ENCODE measurements at places on chromosomes 5 and 9. TPM values are rescaled to one million over a fixed set of nuclear protein-coding genes. Genes with fewer than 3 reads are reported as not detected.

DNA sequence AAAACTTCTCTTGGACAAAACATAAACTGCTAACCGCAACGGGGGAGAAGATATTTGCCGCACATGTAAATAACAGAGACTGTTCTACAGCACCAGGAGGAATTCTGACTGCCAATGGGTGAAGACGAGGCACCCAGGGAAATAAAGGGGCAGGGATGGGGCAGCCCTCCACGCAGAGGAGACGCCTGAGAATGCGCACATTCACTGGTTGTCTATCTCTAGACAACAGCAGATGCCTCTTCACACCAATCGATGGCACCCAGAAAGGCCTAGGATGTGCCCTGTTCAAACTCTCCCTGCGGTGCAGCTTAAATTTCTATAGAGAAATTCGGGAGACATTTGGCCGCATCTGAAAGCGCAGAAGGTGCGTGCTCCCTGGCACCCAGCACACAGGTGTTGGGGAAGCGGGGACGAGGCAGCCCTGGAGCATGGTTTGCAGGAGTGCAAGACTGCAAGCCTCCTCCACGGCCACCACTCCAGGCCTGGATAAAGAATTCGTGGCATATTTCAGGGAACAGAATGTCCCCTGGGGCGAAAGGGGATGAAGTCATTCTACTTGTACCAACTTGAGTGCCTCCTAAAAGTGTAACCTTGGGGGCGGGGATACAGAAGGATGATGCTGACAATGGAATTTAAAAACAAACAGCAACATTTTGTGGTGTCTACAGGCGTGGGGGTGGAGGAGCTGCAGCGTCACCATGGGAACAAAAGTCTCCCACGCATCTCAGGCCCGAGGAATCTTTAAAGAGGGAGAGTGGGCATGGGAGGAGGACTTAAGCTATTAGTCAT, 6.3 kb upstream of the IRX2 start:
- DNase-seq = peak; percentile 78

DNA sequence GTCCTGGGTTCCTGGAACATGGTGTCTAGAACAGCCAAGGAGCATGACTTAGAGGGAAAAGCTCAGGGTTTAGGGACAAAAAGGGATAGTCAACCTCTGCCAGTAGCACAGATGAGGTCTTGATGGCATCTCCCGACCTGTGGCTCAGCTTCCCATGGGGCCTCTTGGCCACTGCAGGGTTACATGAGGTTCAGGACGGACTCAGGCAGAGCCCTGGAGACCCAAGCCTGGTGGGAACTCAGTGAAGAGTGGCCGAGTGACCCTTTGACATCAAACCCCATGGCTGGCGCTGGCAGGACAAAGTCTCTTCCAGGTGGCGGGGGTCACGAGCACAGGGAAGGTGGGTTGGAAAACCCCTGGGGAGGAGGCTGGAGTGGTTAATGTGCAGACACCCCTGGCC, 57.8 kb downstream of the MTRR start:
- DNase-seq = no peak

DNA sequence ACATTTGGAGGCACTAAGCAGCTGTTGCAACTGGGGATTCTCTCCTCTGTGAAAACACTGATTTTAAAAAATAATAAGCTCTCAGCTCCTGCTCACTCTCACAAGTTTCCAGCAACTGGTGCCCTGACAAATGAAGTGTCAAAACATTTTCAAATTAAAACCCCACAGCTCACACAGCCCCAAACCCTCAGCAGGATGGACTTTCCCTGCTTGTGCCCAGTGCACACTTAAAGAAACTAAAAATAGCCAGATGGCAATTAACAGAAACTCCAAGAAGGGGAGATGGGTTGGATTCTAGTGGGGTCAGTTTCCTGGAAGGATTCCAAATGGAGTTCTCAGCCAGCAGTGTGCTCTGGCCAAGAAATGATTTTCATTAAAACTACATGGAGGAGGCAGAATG, 163.0 kb upstream of the PUM3 start:
- no peak for DNase-seq

- DNase-seq = no peak
These were observed 16.4 kb upstream of the ANXA6 start for GRCh38 chr5:151173711-151174611.

- no peak for DNase-seq
These were observed 13.9 kb downstream of the HMGXB3 start for GRCh38 chr5:150014456-150014855.

DNA sequence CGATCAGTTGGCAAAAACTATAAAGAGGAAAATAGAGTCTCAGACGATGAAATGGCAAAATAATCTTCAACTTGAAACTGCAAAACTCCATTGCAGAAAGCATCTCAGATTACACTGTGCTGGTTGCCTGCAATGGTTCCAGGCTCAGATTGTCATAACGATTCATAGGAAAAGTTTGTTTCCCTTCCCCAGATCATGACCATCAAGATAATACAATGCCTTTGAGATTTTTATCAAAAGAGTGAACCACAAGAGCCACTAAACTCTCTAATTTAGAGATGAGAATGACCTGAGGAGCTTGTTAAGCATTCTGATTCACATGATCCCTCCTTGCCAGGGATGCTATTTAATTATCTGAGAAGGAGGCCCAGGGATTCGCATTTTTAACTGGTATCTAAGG, 52.6 kb upstream of the ITGA1 start:
- no peak for DNase-seq

DNA sequence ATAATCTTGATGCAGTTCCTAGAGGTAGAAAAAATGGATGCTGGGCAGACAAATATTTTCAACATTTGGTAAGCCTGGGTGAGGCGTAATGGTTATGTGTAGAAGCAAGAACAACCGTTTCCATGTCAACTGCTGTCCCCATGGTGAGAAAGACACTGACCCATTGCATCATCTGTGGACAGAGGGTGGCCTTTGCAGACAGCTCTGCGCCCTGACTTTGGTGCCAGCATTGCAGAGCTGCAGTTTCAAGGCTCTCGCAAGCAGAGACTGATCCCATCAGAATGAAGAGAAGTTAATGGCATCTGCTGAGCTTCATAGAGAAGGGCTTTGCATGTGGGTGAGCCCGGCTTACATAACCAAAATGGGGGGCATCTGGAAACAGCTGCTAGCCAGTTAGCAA, 179.0 kb upstream of the ADRA1B start:
- DNase-seq = no peak

GRCh38 chr9:122453677-122454135, 24.0 kb downstream of the OR1J1 start:
- no peak for DNase-seq

- no peak for DNase-seq
These were observed 25.1 kb upstream of the LPCAT1 start for GRCh38 chr5:1548702-1549474.

DNA sequence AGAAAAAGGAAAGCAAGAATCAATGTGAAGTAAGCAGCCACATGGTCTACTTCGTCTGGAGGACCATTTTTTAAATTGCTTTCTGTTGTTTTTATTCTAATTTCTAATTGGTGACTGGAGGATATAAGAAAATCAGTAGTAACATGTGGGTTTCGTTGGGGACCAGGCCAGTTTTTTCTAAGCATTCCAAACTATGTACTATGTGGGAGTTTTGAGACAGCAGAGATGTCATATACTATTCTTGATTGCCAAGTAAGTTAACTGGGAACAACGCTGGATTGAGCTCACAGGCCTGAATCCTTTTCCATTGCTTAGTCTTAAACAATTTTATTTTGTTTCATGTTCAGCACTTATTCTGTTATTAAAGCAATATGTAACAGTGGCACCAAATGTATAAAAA, 225.7 kb downstream of the TMEM167A start:
- DNase-seq = no peak

- no peak for DNase-seq
These were observed 25.0 kb downstream of the LARP1 start for GRCh38 chr5:154780128-154780527.

DNA sequence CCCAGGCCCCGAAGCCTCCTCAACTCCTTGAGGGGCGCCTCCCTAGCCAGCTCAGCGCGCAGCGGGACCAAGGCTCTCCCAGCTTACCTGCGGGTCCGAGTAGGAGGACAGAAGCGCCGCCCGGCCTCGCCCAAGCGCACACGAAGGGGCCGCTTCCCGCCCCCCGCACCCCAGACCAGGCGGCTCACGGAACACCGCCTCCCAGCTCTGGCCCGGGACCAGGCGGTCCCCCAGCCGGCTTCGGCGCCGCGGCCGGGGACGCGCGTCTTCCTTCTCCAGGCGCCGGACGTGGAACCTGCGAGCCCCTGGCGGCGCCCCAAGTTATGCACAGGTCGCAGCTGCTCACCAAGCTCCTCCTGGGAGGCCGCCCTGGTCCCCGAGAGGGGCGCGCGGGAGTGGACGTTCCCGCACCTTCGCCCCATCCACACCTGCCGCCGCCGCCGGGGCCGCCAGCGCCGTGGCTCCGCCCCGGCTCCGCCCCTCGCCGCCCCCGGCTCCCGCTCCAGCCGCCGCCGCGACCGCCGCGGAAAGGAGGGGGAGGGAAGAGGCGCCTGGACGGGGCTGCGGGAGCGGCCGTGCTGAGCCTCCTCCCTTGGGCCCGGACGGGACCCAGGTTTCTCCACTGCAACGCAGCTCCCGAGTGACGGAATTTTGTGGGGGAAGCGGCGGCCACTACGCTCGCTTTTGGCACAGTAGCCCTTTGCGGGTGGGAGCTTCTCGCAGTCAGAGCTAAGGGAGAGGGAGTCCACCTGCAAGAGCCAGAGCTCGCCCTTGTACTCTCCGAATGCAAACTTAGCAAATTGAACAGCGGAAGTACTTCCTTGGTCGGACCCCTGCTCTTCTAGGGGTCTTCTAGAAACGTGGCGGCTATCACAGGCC, 77.5 kb upstream of the IFNE start:
- DNase-seq = peak; percentile 81

DNA sequence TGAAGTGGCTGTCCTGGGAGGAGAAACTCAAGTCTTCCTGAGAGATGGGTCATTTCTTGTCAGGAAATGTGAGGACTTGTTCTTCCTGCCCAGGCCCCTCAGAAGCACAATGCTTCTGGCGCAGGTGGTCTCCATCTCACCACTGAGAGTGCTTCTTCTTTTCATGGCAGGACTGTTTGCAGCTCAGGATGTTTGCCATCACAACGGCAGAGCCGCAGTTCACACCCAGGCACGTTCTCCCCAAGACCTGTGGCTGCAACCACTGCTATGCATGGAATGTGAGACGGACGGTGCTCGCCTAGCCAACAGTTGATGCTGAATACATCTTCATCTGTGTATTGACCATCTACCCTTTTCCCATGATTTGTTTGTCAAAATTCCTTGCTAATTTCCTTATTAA, 216.3 kb downstream of the GADD45G start:
- DNase-seq = peak; percentile 60

DNA sequence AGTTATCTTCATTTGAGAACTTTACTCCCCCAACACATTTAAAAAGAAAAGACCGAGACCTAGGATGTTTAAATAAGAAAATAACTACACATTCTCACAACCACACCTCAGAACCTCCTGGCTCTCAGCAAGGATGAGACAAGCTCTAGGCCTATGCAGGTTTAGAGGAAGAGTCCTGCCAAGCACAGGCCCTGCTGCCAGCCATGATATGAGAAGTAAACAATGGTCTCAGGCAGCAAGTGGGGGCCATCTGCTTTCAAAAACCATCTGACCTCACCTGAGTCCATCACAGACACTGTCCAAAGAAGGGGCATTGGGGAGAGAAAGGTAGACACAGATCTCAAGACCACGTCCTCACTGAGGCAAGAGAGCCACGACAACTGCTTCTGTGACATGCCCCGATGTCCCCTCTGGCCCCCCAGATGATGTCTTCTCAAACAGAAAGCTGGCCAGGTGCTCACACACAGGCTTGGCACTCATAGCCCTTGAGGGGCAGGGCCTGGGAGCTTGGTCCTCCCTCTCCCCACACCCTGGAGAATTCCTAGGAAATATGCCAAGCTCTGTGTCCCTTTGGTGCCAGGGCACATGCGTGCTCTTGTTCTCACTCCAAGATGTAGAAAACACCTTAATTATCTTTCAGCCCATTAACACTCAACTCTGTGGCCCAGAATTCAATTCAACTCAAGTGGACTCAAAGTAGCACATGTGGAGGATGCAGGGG, 150.4 kb downstream of the FSTL4 start:
- no peak for DNase-seq

DNA sequence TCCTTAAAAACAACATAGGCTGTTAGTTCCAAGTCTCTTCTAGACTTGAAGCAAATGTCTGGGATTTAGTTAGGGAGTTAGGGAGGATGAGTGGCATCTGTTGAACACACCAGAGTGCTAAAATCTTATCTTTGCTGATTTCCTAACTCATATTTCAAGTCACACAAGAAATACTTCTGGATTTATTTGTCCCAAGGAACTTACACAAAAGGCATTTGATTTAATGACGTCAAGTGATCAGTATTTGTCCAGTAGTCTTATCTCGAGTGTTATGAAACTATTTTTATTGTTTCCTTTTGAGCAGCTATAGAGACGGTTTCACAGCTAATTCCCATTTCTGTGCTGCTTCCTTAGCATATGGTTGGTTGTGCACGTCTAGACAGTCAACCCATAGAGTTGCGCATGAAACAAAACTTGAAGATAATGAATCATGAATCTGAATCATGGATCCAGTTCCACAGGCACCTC, 140.5 kb upstream of the TUT7 start:
- DNase-seq = peak; percentile 44

GRCh38 chr9:135879619-135880018, 27.7 kb downstream of the CAMSAP1 start:
- DNase-seq = no peak

DNA sequence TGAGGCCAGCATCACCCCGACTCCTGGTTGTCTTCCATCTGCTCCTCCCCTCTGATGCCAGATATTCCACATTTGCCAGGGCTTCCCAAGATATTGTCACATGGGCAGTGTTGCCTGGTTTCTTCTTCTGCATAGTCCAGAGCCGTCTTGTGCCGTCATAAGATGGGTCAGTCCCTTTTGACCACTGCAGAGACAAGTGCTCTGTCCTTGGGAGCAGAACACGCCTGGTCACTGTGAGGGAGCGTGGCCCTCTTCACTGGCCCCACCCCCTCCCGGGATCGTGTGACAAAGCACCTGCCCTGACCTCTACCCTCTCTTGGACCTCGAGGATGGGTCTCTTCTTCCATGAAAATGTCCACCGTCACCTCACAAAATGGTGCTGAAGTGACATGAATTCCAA, 41.6 kb downstream of the UBE2QL1 start:
- no peak for DNase-seq

IL31RA gene
- total RNA-seq = 4.7 TPM

GPR150 gene
- total RNA-seq = not detected

All from astrocyte (in vitro differentiated cells and primary cell).